ENCODE measurements at places on chromosomes 4 and X.
A peak's percentile ranks its signal among the peaks of the same experiment; 100 is the strongest.

GRCh38 chrX:136193771-136194170 is 46.4 kb downstream of the FHL1 start:
- DNase-seq, result peak; percentile 21

GRCh38 chr4:138078751-138079520 is 163.2 kb downstream of the SLC7A11 start:
- DNase-seq, result no peak

DNA sequence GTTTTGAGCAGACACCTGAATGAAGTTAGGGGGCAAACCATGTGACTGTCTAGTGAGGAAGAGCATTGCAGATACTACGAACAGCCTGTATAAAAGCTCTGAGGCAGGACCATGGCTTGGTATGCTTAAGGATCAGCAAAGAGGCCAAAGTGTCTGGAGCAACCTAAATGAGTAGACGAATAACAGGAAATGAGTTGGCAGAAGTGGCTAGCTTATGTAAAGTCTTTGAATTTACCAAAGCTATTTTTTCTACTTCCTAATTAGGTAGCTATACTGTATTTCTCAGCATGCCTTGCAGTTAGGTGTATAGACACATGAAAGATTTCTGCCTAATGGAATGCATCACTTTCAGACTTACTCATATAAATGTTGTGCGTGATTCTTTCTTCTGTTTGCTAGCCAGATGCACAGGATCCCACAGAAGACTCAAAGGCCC is 9.3 kb upstream of the GPRIN3 start:
- DNase-seq, result no peak

DNA sequence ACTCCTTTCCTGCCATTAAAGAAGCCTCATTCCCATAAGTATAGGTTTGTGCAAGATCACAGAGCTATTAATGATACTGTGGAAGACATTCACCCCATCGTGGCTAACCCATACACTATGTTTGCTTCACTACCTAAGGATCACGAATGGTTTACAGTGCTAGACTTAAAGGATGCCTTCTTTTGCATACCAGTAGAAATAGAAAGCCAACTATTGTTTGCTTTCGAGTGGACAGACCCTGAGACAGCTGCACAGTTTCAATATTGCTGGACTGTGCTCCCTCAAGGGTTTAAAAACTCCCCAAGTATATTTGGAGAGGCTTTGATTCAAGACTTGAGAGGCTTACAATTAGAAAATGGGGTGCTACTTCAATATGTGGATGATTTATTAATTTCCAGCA is 16.0 kb upstream of the PAPSS1 start:
- DNase-seq, result no peak

GRCh38 chrX:45852884-45853283 is 652.2 kb upstream of the DIPK2B start:
- no peak for DNase-seq

DNA sequence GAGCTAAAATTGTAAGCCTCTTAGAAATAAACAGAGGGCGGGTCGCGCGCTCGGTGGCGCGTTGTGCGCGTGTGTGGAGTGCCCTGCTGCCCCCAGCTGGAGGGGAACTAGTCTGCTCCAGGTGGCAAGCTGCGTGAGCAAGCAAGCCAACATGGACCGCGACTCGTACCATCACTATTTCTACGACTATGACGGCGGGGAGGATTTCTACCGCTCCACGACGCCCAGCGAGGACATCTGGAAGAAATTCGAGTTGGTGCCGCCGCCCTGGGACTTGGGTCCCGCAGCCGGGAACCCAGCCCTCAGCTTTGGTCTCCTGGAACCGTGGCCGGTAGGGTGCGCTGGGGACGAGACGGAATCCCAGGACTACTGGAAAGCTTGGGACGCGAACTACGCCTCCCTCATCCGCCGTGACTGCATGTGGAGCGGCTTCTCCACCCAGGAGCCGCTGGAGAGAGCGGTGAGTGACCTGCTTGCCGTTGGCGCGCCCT is 66.1 kb downstream of the DNAAF6 start:
- DNase-seq, result no peak

GRCh38 chrX:12494400-12495138 is 296.6 kb upstream of the PRPS2 start:
- no peak for DNase-seq

DNA sequence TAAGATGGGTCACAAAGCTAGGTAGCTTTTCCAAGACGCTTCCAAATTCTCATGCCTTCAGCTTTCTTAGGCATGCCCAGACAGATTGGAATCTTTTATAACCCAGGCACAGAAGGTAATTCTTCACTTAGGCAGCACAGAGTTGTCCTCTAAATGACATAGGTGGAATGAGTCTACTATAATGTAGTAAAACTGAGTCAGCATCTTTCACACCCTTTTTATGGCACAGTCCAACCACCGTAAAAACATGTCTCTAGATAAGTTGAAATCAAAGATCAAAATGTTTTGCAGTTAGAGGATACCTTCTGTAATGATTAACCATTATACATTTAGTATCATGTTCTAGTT is 128.4 kb upstream of the FAT1 start:
- DNase-seq, result no peak

- no peak for DNase-seq
Measured at GRCh38 chrX:65522739-65523372, 11.7 kb downstream of the LAS1L start.

DNA sequence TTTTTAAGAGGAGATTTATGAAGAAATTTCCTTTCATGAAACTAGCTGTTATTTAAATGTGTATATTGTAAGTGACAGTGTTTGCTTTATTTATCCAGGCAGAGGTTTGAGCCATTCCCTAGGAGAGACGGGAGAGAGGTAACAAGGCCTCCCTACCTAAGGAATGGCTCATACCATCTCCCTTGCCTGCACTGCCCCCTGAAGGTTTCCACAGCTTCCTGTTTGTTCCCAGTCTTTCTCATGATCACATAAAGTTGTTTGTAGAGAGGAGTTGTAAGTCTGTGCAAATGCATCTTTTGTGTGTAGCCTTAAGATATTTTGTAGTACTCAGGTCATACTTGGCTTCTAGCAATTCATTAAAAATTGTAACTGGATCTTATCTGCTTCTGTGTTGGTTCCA is 1504.5 kb upstream of the PCDH10 start:
- DNase-seq, result no peak

DNA sequence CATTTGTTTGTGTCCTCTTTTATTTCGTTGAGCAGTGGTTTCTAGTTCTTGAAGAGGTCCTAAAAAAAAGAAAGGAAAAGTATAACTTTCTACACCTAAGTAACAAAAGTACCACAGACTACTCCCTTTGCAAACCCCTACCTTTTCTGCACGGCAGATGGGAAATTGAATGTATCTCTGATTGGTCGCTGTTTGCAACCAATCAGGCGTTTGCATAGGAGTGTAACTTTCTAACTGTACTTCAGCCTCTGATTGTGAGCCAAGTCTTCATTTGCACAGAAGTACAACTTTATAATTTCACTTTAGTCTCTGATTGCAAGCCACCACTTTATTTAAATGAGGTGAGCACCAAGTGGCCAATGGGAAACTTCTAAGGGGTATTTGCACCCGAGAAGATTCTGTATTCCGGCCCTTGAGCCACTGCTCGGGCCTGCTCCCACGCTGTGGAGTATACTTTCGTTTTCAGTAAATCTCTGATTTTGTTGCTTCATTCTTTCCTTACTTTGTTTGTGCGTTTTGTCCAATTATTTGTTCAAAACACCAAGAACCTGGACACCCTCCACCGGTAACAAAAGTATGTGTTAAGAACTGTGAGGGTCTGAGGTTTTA is 40.3 kb upstream of the FHL1 start:
- no peak for DNase-seq

- DNase-seq, result no peak
Measured at GRCh38 chr4:11599064-11599463, 170.4 kb upstream of the HS3ST1 start.

DNA sequence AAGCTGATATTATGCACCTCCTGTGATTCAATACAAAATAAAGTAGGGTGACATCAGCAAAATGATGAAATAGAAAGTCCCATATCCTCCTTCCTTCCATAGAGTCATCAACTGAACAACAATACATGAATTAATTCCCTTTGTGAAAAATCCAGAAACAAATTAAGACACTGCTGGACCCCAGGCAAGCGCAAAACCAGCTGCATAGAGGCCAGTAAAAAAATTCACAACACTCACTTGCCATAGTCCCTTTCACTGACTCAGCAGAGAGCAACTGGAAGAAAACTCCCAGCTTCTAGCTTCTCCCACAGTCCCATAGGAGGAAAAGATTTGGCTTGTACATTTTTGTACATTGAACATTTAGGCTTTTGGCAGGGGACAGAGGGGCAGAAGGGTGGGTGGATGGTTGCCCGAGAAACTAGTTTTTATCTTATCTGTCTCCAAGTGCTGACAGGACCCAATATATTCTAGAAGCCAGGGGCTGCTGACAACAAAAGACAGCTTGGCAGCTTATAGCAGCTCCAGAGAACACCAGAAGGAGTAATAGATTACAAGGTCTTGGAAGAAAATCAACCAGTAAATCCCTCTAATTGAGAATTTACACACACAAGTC is 124.6 kb downstream of the NDST3 start:
- no peak for DNase-seq

- no peak for DNase-seq
Measured at GRCh38 chr4:183326853-183327252, 4.6 kb upstream of the CLDN24 start.

DNA sequence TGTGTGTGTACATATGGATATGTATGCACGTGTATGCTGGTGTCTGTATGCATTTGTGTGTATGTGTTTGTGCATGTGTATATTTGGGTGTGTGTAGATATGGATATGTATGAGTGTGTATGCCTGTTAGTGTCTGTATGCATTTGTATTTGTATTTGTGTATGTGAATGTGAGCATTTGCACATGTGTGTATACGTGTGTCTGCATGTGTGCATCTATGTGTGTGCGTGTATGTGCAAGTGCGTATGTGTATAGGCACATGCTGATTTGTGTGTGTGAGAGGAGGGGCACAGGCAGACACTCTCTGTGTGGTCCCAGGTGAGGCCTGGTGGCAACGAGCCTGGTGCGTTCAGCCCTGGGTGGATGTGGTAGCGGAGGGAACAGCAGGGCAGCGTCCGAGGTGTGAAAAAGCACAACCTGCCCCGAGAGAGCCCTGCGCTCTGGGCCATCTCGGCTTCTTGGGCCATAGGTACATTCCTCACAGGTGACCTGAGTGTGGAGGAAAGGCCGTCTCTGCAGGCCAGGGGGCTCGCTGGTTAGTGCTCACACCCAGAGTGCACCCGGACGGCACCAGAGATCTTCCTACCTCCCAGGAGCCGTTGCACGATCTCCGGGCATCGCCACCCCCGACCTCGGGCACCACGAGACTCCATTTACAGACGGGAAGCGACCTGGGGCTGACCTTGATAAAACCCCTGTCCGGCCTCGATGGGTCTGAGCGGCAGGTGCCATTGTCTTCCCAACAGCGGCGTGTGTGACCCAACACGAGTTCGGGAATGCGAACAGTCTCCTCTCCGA is 45.0 kb downstream of the ASMT start:
- DNase-seq, result no peak
